GF-D8 (cell line): ENCODE measurements at places on chromosomes 12 and 14.

- no peak for DNase-seq
Observed at GRCh38 chr12:63496654-63497053, 171.6 kb downstream of the DPY19L2 start.

DNA sequence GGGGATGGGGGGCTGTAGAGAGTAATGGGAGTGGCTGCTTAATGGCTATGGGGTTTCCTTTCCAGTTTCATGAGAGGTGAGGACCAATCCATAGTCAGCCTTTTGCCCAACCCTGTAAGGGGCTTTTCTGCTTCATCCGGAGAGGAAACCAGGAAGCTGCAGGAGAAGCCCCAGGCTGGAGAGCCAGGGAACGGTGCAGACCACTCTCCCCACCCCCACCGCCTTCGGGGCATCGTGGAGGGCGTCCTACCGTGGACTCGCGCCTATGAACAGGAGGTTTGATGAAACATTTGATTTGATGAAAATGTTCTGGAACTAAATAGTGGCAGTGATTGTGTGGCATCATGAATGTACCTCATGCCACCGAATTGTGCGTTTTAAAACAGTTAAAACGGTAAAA, 204.3 kb upstream of the DIO3 start:
- no peak for DNase-seq

DNA sequence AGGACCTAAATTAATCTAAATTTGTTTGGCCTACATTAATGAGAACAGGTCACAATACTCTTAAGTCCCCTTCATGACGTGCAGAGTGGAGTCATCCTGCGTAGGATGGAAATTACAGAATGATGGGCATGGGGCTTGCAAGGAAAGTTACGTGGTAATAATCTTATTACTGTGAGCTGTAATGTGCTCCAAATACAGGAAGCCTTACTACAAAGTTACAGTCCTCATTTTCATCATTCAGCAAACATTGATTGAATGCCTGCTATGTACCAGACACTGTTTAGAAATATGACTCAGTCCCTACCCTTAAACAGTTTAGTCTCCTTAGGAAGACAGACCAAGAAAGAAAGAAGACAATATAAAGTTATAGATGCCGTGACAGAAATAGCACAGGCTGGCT, 9.4 kb downstream of the HIGD1C start:
- no peak for DNase-seq

- DNase-seq, result no peak
Observed at GRCh38 chr14:78863143-78863542, 693.0 kb downstream of the NRXN3 start.
